ENCODE measurements at places on chromosomes 16 and 17. TPM values are rescaled to one million over a fixed set of nuclear protein-coding genes. Genes with fewer than 3 reads are reported as not detected.

Gene SLC12A4
- 31.1 TPM for total RNA-seq

Gene OSGIN1
- 5.1 TPM for total RNA-seq

Gene SNF8
- 74.8 TPM for total RNA-seq

Gene CCDC144A
- total RNA-seq, result 0.68 TPM

Gene MPV17L
- total RNA-seq, result 1.4 TPM

Gene ABCA9
- 0.71 TPM for total RNA-seq

Gene HEXD
- 5.5 TPM for total RNA-seq

Gene SLC47A1
- 0.34 TPM for total RNA-seq

Gene SERPINF2
- total RNA-seq, result 1.5 TPM

Gene CES1
- 0.43 TPM for total RNA-seq

Gene RNF40
- 73.9 TPM for total RNA-seq

Gene CHST4
- total RNA-seq, result under 0.01 TPM

Gene ZNF830
- 15.7 TPM for total RNA-seq

Gene PPM1D
- 5.3 TPM for total RNA-seq

Gene SLFN13
- 1.9 TPM for total RNA-seq

Gene MYH8
- total RNA-seq, result not detected

Gene TPSB2
- not detected for total RNA-seq

Gene DRC3
- total RNA-seq, result 0.14 TPM

Gene LRRC3C
- total RNA-seq, result not detected

Gene PRDM7
- not detected for total RNA-seq

Gene BAIAP3
- total RNA-seq, result 0.34 TPM

Gene NOL3
- total RNA-seq, result 22.5 TPM

Gene MYOCD
- not detected for total RNA-seq

Gene CDRT4
- total RNA-seq, result 0.34 TPM

Gene RMI2
- 2.5 TPM for total RNA-seq

Gene RRAD
- 3.1 TPM for total RNA-seq

Gene PLA2G10
- total RNA-seq, result 0.34 TPM

Gene ZNF423
- total RNA-seq, result under 0.01 TPM

Gene LITAFD
- total RNA-seq, result not detected

Gene MAF
- total RNA-seq, result 3.8 TPM
